ENCODE measurements at places on chromosomes 13 and 19.

DNA sequence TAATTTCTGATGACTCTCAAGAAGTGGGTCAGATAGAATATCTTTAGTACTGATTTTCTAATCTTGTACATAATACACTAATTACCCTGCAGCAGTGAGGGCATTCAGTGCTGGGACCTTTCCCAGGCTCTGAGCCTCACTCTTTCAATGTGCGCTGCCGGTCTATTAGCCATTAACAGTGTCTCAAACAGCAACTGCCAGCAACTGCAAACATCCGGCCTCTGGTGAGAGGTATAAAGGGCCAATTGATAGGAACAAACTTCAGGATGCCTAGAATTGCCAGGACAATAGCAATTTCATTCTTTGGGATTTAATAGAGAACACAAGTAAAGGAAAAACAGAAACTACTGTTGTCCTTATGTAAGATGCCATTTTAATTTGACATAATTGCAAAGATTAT is 604.4 kb upstream of the SPRY2 start:
- no peak for DNase-seq

DNA sequence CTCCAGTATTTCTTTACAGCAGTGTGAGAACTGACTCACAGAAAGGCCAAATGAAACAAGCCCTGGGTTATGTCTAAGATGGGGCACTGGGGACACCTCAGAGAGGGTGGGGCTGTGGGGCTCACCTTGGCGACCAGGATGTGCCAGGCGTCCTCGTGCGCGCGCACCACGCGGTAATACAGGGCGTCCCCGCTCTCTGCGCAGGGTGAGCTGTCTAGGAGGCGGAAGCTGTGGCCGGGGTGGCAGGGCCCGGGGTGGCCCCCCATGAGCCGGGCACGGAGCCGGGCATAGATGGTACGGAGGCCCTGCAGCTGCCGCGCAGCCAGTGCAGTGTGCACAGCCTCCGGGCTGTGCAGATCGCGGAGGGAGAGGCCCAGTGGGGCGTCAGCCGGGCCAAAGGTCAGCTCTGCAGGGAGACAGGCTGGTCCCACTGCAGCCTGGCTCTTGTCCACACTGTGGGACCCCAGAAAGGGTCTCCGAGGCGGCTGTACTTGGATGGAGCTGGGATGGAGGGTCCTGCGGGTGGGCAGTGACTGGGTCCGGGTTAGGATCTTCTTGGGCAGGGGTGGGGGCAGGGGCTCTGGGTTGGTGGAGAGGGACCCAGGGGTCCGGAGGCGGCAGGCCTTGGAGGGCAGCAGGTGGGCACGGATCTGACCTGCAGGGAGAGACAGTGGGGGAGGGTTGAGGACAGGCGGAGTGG is 3.4 kb downstream of the PEAK3 start:
- no peak for DNase-seq

GRCh38 chr13:35524171-35524570 is 47.7 kb upstream of the MAB21L1 start:
- no peak for DNase-seq

DNA sequence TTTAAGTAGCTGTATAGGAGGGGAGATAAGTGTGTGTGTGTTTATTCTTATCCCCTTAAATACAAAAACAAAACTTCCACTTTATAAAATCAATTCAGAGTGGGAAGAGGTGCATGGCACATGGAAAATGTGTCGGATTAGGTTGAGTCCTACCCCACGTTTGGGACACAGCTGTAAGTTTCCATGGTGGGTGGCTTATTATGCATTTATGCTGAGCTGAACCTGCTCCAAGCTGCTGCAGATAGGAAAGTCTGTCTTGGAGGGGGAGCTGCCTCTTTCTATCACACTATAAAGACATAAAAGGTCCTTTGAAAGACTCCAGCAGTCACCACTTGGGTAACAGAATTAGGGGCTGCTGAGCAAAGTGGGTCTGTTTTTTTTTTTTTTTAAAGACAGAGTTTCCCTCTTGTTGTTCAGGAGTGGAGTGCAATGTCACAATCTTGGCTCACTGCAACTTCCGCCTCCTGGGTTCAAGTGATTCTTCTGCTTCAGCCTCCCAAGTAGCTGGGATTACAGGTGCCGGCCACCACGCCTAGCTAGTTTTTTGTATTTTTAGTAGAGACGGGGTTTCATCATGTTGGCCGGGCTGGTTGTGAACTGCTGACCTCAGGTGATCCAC is 15.2 kb downstream of the ACTN4 start:
- DNase-seq = no peak

GRCh38 chr19:38650911-38651584 is 3.6 kb downstream of the ACTN4 start:
- DNase-seq = peak; percentile 94

DNA sequence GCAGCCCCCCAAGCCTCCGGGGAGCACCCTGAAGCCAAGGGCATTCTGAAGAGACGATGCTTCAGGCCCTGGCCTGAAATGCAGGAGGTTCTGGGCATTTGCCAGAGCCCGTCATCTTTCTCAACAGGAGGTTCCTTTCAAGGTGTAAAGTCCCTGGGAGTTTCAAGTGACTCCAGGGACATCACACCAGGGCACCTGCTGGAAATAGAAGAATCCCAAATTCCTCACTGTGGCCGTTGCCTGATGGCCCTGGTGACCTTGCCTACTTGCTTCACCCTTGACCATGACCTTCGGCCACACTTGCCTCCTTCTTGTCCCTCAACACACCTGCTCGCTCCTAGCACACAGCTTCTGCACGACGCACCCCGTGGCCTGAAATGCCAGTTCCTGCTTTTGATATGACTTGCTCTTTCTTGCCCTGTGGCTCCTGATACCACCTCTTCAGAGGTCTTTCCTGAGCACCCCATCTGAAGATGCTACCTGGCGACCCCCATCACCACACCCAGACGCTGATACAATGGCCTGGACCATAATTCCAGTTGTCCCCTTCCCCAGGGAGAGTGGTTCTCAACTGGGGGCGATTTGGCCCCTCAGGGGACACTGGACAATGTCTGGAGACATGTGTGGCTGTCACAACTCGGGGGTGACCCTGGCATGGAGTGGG is 3.5 kb downstream of the DPP9 start:
- DNase-seq = no peak

- DNase-seq = no peak
These were observed 28.7 kb downstream of the ZMYM5 start for GRCh38 chr13:19834704-19835103.

- no peak for DNase-seq
These were observed 180.6 kb downstream of the COG6 start for GRCh38 chr13:39836038-39836437.

- no peak for DNase-seq
These were observed 354.0 kb downstream of the UQCRFS1 start for GRCh38 chr19:28858933-28859332.

DNA sequence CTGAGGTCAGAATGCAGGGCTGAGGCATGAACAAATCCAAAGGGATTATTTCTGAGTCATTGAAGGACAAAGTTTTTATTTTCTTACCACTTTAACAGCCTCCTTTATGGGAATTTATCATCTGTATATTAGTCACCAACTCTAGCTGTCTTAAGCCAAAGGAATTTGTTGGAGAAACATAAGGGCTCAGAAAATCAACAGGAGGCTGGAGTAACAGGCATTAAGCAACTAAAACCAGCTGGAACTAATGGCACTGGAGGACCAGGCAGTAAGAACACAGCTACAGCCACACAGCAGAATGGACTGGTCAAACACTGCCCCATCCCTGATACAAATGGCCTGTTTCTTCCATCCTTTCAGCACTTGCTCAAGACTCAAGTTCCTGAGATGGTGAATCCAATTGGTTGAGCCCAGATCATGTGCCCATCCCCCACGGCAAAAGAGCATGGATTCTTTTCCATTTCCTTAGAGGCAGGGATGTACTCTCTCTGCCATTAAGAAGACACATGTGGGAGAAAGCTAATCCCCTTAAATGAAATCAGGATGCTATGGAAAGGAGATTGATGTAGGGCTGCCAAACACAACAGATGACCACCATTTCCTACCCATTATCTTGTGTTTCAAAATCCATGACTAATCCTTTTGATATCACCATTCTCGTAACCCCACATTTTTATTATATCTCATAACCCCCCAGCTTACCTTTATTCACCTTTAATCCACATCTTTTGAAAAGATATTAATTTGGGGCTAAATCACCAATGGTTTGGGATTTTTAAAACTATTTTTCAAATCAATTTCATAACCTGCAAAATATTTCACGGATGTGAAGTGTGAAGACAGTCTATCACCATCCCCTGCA is 157.0 kb upstream of the FNDC3A start:
- peak; percentile 71 for DNase-seq

- peak; percentile 75 for DNase-seq
These were observed at the start of gene ZNF415 for GRCh38 chr19:53132141-53132991. Gene ZNF415, minus strand, starts transcription at chr19:53132910. Its CDS starts 10,234 bp downstream, at chr19:53122676.

DNA sequence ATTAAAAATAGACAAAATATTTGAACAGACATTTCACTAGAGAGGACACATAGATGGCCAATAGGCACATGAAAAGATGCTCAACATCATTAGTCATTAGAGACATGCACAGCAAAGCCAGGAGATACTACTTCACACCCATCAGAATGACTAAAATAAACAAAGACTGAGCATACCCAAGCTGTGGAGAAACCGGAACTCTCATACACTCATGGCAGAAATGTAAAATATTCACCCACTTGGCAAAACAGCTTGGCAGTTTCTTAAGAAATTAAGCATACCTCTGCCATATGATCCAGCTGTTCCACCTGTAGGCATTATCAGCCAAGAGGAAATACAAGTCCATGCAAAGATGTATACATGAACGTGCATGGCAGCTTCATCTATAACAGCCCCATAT is 213.4 kb downstream of the TSHZ3 start:
- no peak for DNase-seq

All from HS-27A (cell line).